ENCODE measurements at places on chromosomes 7 and 10. TPM values are rescaled to one million over a fixed set of nuclear protein-coding genes. Genes with fewer than 3 reads are reported as not detected.

GRCh38 chr10:77421591-77421990 lies 216.0 kb downstream of the KCNMA1 start:
- H3K27ac ChIP-seq, result no peak overlapping the region
- H3K4me1 ChIP-seq, result peaks cover 31% of the 10 kb centered on the region
- no peak for DNase-seq
- H3K4me3 ChIP-seq, result no peak overlapping the region
- H3K27me3 ChIP-seq, result no peaks in the 10 kb centered on the region
- H3K36me3 ChIP-seq, result no peaks in the 10 kb centered on the region

- peaks cover 7% of the 10 kb centered on the region for H3K4me1 ChIP-seq
- no peak overlapping the region for H3K4me3 ChIP-seq
- H3K27ac ChIP-seq, result no peak overlapping the region
- H3K27me3 ChIP-seq, result no peaks in the 10 kb centered on the region
Measured at GRCh38 chr7:90886416-90886815, 290.3 kb downstream of the CDK14 start.

Gene TMEM196
- not detected for total RNA-seq

GRCh38 chr7:32222251-32222900 lies 152.2 kb upstream of the PDE1C start:
- H3K4me1 ChIP-seq, result no peaks in the 10 kb centered on the region
- no peak overlapping the region for H3K27ac ChIP-seq
- no peaks in the 10 kb centered on the region for H3K36me3 ChIP-seq

DNA sequence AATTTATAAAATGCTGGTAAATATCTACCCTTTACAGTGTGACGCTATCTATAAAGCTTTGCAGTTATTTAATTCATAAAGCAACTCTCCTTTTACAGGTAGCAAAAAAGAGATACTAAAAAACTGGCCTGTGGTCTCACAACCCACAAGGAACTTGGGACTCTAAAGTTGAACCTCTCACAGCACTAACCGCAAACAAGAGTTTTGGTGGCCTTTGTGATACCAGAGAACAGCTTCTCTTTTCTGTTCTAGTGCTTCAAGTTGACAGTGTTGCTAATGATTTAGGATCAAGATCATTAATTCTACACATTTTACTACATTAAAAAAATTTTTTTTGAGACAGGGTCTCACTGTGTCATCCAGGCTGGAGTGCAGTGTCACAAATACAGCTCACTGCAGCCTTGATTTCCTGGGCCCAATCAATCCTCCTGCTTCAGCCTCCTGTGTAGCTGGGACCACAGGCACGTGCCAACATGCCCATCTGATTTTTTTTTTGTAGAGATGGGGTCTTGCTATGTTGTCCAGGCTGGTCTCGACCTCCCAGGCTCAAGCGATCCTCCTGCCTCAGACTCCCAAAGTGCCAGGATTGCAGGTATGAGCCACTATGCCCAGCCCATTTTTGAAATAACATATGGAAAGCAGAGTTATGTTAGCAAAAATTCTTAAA lies 56.0 kb upstream of the ST8SIA6 start:
- no peak overlapping the region for H3K4me3 ChIP-seq
- H3K27ac ChIP-seq, result no peak overlapping the region
- no peaks in the 10 kb centered on the region for H3K4me1 ChIP-seq
- H3K27me3 ChIP-seq, result no peaks in the 10 kb centered on the region

DNA sequence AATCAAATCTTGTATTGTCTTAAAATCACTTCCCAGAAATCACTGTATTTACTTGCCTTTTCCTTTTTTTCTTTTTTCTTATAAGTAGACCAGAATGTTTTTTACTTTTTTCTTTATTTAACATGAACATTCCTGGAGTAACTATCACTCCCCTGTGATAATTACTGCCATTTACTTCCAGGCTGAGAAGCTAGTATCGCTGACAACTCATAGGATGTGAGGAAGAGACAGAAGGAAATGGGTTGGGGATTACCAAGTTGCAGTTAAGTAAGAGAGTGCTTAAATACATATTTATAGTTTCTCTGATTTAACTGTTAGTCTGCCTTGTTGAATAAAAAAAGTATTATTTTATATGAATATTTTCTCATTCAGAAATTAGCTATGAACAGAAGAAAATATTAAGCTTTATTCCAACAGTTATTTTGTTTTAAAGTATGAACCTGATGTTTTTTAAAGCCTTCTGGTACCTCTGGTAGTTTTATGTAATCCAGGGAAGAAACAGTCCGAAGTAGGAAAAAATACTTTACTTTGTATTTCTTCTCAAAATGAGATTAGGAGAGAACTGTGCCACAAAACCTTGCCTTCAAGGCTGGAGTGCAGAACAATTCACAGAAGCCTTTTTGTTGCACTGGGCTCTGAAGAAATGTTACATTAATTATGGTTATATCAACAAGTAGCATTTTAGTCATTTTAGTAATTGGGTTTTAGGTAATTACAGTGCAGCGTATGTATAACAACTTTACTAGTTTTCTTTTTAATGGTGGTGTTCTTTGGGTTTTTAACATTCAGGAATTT lies 72.8 kb downstream of the SHOC2 start:
- H3K27me3 ChIP-seq, result no peaks in the 10 kb centered on the region
- DNase-seq, result no peak
- H3K36me3 ChIP-seq, result no peaks in the 10 kb centered on the region
- peaks cover 4% of the 10 kb centered on the region for H3K4me1 ChIP-seq
- no peak overlapping the region for H3K4me3 ChIP-seq

Gene RNF32
- total RNA-seq, result not detected

GRCh38 chr7:31027161-31027965 lies 24.7 kb upstream of the ADCYAP1R1 start:
- no peak overlapping the region for H3K27ac ChIP-seq
- H3K36me3 ChIP-seq, result no peaks in the 10 kb centered on the region
- DNase-seq, result no peak
- H3K4me3 ChIP-seq, result no peak overlapping the region

DNA sequence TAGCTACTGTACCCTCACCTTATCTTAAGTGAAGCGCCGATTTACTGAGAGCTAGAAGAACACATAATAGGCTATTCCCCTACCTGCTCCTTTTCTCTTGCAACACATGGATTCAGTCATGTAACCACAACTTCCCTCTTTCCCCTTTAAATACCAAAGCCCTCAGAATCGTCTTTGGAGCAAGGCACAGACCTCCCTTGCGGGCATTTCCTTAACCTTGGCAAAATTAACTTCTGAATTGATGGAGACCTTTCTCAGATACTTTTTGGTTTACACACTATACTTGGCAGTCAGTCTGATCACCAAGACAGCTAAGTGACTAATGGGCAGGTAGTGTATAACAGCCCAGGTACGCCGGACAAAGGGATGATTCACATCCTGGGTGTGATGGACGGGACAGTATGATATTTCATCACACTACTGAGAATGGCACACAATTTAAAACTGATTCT lies 72.7 kb upstream of the SEC61G start:
- no peak for DNase-seq
- H3K4me1 ChIP-seq, result peaks cover under 1% of the 10 kb centered on the region
- H3K36me3 ChIP-seq, result no peaks in the 10 kb centered on the region
- H3K27me3 ChIP-seq, result no peaks in the 10 kb centered on the region
- H3K27ac ChIP-seq, result no peak overlapping the region

GRCh38 chr7:38973760-38974159 lies 3.9 kb upstream of the POU6F2 start:
- H3K4me1 ChIP-seq, result no peaks in the 10 kb centered on the region
- H3K4me3 ChIP-seq, result no peak overlapping the region
- no peak overlapping the region for H3K27ac ChIP-seq
- no peak for DNase-seq

Gene DYDC2
- total RNA-seq, result not detected

DNA sequence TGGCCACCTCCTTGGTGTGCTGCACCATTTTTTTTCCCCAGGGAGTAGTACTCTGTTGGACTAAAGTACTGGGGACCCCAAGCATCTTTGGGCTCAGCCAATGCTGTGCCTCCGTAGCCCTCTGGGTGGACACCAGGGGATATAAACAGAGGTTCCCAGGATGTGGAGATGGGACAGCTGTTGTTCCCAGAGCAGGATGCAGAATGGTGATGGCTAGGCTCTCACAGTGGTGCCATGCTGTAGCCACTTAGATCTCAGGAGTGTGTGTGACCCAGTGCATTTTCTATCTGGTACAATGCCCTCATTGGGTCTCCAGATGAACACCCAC lies 50.9 kb upstream of the SCIN start:
- no peaks in the 10 kb centered on the region for H3K4me1 ChIP-seq
- no peak overlapping the region for H3K4me3 ChIP-seq
- no peak for DNase-seq
- H3K27me3 ChIP-seq, result no peaks in the 10 kb centered on the region

DNA sequence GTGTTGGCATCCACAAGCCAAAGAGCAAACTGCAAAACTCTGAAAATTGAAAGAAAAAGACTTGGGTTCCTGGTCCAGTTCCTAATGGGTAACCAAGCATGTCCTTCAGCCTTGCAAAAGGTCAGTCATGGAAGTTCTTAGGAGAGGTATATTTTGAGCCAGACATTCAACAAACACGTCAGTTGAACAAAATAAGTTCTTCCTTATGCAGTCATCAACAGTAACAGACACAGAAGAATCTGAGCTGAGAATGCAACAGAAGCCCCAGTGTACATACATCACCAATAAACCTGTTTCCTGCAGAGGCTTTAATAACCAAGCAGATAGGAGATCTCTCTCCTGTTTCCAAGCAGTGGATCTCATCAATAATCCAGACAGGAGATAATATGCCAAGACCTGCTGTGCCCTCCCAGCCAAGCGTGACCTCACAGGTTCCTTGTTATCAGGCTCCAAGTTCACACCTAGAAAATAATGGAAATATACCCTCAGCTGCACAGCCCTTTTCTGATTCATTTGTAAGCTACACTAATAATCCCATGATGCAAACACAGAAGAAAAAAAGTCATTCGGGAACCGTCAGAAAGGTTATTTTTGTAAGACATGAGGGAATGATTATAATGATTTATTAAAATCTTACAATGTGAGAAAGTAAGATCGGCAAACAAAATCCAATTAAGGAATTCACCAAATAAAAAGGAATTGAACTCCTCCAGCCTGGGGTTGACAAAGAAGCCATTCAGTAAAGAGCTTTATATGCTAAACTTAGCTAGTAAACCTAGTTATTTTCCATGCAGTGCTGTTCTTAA lies 90.7 kb downstream of the DGKI start:
- no peaks in the 10 kb centered on the region for H3K36me3 ChIP-seq
- DNase-seq, result no peak

DNA sequence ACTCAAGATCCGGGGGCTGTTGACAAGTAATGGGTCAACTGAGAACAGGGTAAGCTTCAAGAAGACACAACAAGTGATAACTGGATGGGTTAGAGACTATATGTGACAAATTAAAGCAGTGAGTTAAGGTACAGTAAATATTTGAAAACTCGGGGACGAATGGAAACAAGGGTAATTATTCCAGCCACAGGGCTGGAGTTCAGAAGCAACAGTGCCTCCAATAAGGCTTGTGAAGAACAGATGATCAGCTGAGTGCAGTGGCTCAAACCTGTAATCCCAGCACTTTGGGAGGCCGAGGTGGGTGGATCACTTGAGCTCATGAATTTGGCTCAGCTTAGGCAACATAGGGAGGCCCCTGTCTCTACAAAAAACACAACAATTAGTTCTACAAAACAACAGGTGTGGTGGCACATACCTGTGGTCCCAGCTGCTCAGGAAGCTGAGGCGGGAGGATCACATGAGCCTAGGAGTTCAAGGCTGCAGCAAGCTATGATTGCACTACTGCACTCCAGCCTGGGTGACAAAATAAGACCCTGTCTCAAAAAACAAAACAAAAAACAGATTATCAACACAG lies 20.5 kb upstream of the DLD start:
- no peak overlapping the region for H3K4me3 ChIP-seq
- H3K36me3 ChIP-seq, result no peaks in the 10 kb centered on the region
- H3K27me3 ChIP-seq, result no peaks in the 10 kb centered on the region
- no peaks in the 10 kb centered on the region for H3K4me1 ChIP-seq
- DNase-seq, result no peak

Gene MLXIPL
- 107 TPM for total RNA-seq

Gene ARMS2
- total RNA-seq, result not detected

Gene CTTNBP2
- total RNA-seq, result 0.49 TPM

Gene MCMBP
- total RNA-seq, result 43.6 TPM

Gene PDCD11
- total RNA-seq, result 20.3 TPM

Gene SLIT1
- 0.10 TPM for total RNA-seq

- H3K4me3 ChIP-seq, result no peak overlapping the region
- no peaks in the 10 kb centered on the region for H3K4me1 ChIP-seq
- H3K36me3 ChIP-seq, result no peaks in the 10 kb centered on the region
Measured at GRCh38 chr10:104084482-104085142, 1.1 kb downstream of the COL17A1 start.

Gene TAS2R4
- not detected for total RNA-seq

Gene FAM241B
- total RNA-seq, result 2.6 TPM

Gene NODAL
- not detected for total RNA-seq

Gene AKR1C2
- 354 TPM for total RNA-seq

GRCh38 chr10:99337311-99337811 lies 8.2 kb downstream of the CNNM1 start:
- no peak overlapping the region for H3K4me3 ChIP-seq
- no peak for DNase-seq

GRCh38 chr10:46318799-46319198 lies 32.0 kb downstream of the ANTXRL start:
- DNase-seq, result no peak
- no peak overlapping the region for H3K4me3 ChIP-seq
- H3K27me3 ChIP-seq, result no peaks in the 10 kb centered on the region
- no peaks in the 10 kb centered on the region for H3K4me1 ChIP-seq

DNA sequence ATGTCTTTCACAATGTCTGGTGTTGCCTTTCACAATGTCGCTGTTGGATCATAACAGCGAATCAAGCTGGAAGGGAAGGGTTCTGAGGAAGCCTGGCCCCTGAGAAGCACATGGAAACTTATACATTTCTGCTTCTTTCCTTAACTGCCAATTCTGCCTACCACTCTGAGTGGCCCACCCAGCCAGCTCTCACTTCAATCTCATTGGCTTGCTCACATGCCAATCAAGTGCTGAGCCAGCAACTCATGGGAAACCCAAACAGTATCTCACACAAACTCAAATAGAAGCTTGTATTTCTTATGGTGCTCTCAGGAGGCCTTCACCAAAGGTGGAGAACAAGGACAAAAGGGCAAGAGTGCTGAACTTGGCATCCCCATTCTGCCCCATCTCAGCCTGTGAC lies 117.4 kb upstream of the GPR26 start:
- no peaks in the 10 kb centered on the region for H3K36me3 ChIP-seq
- H3K27me3 ChIP-seq, result no peaks in the 10 kb centered on the region
- DNase-seq, result no peak
- H3K4me3 ChIP-seq, result no peak overlapping the region
- no peaks in the 10 kb centered on the region for H3K4me1 ChIP-seq
- no peak overlapping the region for H3K27ac ChIP-seq

Measured in gastrocnemius medialis (tissue), 4 donors.